Right atrium auricular region (tissue), 2 donors: ENCODE measurements at places on chromosomes 11 and 22. TPM values are rescaled to one million over a fixed set of nuclear protein-coding genes. Genes with fewer than 3 reads are reported as not detected.
A peak's percentile ranks its signal among the peaks of the same experiment; 100 is the strongest.

- peak; percentile 69 for DNase-seq
These were observed 3.9 kb downstream of the HTATIP2 start for GRCh38 chr11:20367313-20367948.

Gene DGCR6
- total RNA-seq, result 17.5 TPM

GRCh38 chr22:32985899-32986765 lies 72.0 kb downstream of the SYN3 start:
- DNase-seq, result peak; percentile 86

DNA sequence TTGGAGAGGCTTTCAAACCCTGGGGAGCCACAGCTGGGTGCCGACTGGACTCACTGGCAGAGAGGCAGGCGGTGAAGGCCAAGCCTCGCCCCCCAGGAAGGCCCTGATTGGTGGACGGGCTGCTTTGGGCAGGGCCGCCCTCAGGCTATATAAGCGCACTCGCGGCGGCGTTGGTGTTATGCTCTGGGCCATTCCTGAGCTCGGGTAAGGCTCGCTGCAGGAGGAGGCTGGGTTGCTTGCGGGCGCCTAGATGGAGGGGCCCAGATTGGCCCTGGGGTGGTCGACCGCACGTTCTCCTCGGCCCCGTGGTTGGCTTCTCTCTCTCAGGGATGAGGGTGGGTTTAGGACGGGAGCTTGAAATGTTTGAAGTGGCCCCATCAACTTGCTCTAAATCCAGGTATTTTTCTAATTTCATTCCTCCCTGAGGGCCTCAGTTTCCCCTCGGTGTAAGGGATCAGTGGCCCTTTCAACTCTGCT lies at the start of gene SPDYC:
Gene SPDYC (plus strand): TSS at position 176 of the 477 bp plus-strand sequence. CDS start 1,125 bp downstream, outside the sequence.
- DNase-seq, result no peak

- peak; percentile 94 for DNase-seq
These were observed 16.4 kb upstream of the SYVN1 start for GRCh38 chr11:65150509-65151299.

- DNase-seq, result no peak
These were observed 188.2 kb upstream of the ANO3 start for GRCh38 chr11:26143566-26144290.

- no peak for DNase-seq
These were observed 37.4 kb downstream of the OR2AT4 start for GRCh38 chr11:75059299-75059698.

Gene E2F8
- 1.7 TPM for total RNA-seq

DNA sequence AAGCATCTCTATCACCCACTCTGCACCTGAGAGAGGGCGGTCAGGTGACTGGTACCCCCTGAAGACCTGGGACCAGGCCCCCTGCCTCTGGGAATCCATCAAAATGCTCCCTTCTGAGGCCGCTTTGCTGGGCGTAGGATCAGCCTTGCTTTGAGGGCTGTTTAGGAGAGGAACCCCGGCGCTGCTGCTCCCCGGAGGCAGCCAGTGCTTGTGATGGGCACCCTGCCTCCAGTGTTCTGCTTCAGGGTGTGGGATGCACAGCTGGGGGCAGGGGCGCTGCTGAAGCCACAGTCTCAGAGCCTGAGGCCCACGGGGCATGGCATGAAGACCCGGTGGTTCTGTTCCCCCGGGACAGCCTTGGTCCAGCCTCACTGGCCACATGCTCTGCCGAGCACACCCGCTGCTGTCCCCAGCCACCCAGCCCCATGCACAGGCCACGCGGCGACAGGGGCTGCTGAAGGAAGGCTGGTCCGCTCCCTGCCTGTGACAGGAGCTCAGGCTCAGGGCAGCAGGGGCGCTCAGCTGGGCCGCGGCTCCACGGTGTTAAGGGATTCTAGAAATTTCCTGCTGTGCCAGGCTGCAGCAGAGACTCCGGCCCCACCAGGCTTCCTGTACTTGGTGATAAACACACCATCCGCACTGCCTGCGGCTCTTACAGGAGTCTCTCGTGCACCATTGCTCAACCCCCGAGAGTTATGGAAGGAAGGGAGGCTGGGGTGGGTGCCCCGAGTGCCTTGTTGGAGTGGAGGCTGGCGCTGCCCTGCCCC lies 91.0 kb downstream of the KCNQ1 start:
- DNase-seq, result no peak

DNA sequence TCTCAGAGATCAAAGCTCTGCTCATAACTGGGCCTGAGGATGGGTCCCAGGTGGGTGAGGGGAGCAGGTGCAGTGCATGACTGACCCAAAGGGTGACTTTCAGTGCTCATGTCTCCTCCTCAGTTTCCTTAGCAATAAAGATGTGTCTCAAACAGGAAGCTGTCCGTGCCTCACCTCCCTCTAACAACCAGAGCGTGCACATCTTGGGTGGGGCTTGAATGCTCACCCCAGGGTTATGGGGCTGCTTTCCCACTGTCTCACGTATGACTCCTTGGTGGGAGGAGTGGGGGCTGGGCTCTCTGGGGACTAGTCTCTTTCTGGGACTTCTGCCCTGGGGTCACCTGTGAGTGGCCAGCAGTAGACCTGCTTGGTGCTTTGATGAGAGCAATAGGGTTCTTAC lies 53.9 kb upstream of the PHOX2A start:
- no peak for DNase-seq

DNA sequence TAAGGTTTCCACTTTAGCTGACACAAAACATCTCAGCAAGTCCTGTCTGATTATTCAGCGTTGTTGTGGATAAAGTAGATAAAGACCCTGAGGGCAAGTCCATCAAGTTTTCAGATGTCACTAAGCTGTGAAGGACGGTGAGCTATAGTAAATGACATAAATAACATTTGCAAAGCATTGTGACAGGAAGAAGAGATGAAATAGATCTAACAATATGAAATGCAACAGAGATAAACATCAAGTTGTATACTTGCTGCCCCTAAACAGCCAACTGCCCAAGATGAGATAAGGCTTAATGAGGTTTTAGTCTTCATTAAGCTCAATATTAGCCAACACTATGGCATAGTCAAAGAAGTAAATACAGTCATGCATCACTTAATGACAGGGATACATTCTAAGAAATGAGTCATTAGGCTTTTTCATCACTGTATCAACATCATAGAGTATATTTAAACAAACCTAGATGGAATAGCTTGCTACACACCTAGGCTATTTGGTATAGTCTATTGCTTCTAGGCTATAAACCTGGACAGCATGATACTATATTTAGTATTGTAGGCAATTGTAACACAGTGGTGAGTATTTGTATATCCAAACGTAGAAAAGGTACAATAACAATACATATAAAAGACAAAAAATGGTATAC lies 625.1 kb upstream of the ANO5 start:
- no peak for DNase-seq

DNA sequence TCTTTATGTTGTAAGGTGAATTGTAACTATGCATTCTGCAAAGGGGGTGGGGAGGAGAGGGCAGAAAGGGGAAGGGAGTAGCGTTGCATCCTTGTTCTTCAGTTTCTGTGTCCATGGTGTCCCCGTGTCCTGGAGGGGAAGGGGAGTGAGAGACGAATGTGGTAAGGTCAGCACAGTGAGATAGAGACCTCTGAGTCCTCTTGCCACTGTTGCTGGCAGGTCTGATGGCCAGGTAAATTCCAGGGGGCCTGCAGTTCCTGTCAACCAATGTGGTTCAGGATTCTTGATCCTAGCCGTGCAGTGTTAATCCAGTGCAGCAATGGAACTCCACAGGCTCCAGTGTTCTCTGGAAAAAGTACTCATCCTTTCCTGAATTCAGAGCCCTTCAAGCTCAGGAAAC lies 14.6 kb upstream of the ADSL start:
- no peak for DNase-seq

Gene SLC17A6
- total RNA-seq, result not detected

- no peak for DNase-seq
These were observed 718 bp downstream of the FADS2 start for GRCh38 chr11:61828629-61829407.

DNA sequence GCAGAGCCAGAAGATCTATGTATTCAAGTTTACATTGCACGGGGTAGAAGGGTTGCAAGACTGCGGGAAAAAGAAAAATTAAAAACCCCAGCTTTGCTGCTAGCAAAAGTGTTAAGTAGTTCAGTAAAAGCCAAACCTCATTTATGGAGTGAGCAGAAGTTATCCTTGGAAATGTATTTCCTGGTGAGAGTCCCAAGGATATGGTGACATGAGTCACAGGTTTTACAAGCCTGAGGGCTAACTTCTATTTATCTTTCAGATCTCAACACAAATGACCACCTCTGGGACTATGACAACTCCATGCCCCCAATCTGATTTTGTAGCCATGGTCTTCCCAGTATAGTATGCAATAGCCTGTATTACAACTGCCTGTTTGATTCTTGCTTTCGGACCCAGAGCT lies 26.1 kb downstream of the ABTB2 start:
- no peak for DNase-seq

Gene IGLL5
- 0.59 TPM for total RNA-seq

Gene OR5A2
- not detected for total RNA-seq

GRCh38 chr11:115489466-115489865 lies 14.7 kb downstream of the CADM1 start:
- no peak for DNase-seq

GRCh38 chr11:68962527-68963250 lies 18.1 kb downstream of the MRGPRD start:
- DNase-seq, result no peak
